ENCODE measurements at places on chromosomes 1 and 21.

DNA sequence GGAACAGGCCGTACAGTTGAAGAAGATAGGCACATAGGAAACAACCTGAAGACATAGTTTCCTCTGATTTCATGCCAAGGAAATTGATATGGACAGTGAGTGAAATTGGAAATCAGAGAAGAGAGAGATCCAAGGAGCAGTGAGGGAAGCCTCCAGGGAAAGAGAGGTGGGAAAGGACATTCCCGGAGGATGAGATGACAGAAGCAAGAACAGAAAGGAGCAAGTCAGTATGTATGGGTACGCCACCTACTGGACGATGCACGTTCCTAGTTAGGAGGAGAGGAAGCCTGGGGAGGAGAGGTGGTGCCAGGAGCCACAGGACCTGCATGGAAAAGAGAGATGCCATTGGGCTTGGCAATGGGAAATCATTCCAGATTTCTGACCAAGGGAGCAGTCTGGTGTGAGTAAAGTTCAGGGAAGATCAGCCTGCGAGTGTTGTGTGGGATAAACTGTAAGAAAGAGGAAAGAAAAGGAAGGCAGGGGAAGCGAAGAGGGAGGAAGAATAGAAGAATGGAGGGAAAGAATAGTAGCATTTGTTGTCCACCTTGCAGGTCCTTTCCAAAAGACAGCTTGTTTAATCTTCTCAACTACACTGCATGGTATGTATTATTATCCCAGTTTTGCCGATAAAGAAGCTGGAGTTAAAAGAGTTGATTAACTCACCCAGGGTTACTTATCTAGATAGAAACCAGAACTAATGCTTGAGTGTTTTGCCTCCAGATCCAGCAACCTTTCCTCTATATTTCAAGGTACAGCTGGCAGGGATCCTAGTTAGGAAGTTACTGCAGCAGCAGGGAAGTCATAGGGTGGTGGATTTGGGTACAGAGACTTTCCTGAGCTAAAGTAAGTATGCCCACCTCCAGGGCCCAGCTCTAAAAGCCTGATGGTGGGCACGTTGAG, 27.4 kb downstream of the C1orf116 start:
- peak; percentile 35 for DNase-seq

GRCh38 chr1:23726686-23727085, 16.6 kb upstream of the ELOA start:
- no peak for DNase-seq

- peak; percentile 37 for DNase-seq
These were observed 17.0 kb downstream of the TNFRSF25 start for GRCh38 chr1:6448749-6449631.

DNA sequence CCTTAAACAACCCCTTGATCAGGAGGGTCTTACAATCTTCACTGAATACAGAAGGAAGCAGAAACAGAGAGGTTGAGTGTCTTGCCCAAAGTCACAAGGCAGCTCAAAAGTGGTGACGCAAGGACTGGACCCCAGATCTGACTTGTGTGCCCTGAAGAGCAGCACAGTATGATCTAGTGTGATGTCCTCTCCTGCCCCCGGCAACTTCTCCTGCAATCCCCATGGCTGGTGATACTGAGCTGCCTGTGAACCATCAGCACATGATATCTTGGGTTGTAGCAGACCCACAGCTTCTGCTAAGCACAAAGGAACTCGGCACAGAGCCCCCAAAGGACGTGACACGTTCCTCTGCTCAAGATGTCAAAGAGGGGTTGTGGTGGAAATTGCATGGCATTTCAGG, 51.2 kb upstream of the EDN2 start:
- DNase-seq: no peak

DNA sequence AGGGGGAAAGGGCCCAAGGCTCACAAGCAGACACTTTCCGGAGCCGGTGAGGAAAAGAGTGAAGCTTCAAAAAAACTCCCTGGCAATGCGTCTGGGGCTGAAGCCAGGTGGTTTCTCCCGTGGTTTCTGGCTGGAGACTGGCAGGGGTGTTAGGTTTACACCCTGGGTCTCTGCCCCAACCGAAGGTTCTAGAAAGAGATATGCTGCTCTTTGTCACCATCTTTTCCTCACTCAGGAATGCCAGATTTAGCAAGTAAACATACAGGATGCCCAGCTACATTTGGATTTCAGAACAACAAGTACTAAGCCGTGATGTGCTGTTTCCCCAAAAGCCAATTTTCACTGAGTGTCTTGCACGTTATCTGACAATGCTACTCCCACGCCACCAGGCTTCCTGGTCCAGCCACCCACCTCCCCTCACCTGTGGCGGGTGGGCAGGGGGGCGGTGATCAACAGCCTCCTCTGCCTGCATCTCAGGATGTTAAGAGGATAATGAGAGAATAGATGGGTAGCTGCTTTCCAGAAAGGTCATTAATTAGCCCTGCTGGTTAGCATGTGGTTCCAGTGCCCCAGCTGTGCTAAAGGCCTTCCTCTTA, 69.6 kb upstream of the OLIG2 start:
- no peak for DNase-seq
